Germinal center (tissue), 1 donor: ENCODE measurements at places on chromosomes 12 and 14.

DNA sequence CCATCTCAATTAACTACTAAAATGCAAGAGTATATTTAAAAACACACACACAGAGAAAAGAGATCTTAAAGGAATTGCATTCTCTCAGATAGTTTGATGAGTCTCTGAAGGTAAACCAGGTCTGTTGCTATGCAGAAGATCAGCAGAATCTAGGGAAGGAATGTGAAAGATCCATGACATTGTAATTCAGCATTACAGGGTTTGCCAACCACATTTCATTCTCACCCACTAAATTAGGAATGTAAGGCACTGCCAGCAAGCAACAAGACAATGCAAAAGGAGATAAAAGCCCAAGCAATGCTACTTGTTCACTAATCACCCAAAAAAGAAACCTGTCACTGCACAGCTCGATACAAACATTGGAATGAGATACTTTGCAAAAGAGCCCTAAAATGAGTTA is 106.3 kb downstream of the LRIG3 start:
- DNase-seq = no peak

DNA sequence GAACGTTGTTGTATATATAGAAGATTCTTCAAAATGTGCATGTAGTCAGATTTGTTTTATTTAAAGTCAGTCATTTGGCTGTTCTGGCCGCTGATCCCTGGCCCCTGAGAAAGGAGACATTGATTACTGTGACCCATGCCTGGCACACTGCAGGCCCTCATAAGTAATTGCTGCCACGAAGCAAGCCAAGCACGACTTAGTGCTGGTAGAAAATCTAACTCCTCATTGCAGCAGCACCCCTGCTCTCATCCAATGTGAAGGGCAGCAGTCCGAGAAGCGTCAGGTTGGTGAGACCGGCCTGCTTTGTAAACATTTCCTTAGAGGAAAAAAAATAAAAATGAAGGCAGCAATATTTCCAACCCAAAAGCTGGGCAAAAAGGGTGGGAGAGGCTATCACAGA is 22.8 kb upstream of the TMTC2 start:
- no peak for DNase-seq

GRCh38 chr12:132535019-132535418 is 45.1 kb downstream of the FBRSL1 start:
- DNase-seq = no peak

GRCh38 chr12:6819106-6820030 is 2.3 kb upstream of the GPR162 start:
- DNase-seq = no peak

GRCh38 chr12:72747111-72747849 is 475.1 kb downstream of the TRHDE start:
- DNase-seq = no peak
